ENCODE measurements at places on chromosomes 6 and 20.

DNA sequence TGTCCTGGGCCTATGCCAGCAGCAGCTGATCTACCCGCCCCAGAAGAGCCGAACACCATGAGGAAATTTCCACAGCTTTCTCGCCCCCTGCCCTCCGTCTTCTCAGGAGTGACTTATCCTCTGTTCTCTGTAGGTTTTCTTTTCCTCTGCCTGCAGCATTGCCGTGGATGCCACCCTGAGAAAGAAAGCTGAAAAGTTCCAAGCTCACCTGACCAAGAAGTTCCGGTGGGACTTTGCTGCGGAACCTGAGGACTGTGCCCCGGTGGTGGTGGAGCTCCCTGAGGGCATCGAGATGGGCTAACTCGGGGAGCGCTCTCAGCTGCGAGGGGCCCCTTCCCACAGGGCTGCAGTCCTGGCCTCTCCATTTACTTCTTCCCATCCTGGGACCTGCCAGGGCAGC, 19.2 kb downstream of the AAR2 start:
- DNase-seq: no peak

GRCh38 chr6:34441526-34441925, 15.7 kb upstream of the RPS10 start:
- DNase-seq: no peak

- DNase-seq: no peak
Observed at GRCh38 chr20:42690842-42691437, 498.8 kb downstream of the PTPRT start.

GRCh38 chr6:155646443-155646842, 190.8 kb upstream of the NOX3 start:
- no peak for DNase-seq

DNA sequence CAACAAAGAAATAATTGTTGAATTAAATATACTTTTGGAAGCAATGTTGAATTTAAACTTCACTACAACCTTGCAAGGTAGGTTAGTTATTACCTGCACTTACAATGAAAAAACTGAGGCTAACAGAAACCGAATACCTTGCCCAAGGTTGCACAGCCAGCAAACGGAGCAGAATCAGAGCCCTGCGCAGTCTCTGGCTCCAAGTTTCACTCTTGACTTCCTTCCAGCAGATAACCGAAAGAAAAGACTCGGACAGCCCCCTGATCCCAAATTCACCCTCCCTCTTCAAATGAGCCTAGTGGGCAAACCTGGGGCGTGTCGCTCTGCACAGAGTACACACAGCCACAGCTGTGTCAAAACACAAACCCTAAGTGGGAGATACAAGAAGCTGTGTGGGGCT, 72.1 kb upstream of the FOXQ1 start:
- no peak for DNase-seq

DNA sequence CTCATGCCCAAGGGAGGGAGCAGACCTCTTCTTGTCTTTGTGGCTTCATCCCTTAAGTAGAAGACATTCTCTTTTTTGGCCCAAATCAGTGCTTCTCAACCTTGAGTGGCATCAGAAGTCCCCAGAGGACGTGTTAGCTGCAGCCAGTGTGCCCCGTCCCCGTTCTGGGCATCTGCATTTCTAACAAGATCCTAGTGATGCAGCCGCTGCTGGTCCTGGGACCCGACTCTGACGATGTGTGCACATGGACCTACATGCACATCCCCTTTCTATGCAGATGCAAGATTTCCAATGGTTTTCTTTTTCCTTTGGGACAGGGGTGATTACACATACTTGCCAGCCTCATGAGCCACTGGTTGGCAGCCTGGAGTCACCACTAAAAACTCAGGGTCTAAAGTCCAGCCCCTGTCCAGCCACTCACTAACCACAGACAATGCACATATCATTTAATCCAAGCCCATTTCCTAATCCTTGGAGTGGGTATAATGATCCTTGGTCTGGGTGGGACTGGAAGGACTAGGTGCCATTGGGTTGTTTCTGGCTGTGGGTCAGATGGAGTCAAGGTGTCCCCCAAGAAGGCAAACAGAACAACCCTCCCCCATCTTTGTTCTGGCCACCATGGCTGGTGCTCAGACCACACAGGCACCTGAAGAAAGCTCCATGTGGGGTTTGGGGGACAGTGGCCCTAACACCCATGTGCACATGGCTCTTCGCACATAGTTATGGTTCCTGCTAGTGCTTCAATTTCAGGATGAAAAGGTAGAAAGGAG, 6.4 kb downstream of the ACSS1 start:
- no peak for DNase-seq

GRCh38 chr6:37482606-37483251, 17.0 kb downstream of the CCDC167 start:
- DNase-seq: no peak

DNA sequence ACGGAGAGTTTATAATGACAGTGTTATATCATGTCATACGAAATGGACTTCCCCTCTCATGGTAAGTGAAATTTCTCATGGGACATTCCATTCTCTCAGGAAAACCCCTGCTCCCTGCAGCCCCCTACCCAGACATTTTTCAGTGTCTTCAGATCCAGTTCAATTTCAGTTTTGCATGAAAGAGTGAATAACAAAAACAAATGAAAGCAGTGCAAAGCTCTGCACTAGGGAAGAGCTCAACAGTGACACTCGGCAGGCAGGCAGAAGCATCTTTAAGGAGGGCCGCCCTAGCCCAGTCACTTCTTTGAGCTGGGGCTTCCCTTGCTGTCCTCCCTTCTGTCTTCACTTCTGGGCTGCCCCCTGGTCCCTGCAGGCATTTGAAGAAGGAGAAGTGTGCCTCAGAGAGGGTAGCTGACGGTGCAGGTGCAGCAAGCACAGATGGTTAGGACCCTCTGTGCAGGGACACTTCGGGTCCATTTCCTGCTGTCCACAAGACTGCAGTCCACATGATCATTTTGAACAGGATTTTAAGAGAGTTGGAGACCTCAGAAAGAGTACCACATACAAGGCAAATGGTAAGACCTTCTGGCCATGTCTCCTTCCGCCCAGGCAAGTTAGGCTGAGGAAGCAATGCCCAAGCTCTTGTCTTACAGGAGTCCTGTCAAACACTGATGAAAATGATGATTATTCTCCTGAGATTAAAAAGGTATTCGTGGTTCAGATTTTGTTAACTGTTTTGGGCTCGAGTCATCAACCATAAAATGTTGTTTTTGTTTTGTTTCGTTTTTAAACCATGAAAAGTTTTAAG, 5.4 kb upstream of the DUSP22 start:
- no peak for DNase-seq

GRCh38 chr20:35776513-35777101, 4.8 kb downstream of the PHF20 start:
- no peak for DNase-seq

DNA sequence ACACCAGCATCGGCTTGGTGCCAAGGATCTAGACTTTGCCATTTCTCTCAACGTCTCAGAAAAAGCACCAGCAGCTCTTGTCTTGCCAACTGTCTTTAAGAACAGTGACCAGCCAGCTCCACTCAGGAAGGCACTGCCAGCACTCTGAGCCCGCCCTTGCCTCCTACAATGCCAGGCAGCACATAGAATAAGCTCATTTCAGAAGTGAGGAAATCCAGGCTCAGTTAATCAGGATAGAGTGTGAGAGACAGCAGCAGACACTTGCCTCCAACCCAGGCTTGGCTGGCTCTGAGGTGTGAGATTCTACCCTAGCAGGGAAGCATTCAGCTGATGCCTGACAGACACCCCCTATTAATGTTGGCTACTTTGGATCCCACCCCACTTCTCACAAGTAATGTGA, 4.3 kb upstream of the SYNDIG1 start:
- no peak for DNase-seq

- no peak for DNase-seq
Observed at GRCh38 chr6:67680297-67680932, 954.7 kb upstream of the ADGRB3 start.

DNA sequence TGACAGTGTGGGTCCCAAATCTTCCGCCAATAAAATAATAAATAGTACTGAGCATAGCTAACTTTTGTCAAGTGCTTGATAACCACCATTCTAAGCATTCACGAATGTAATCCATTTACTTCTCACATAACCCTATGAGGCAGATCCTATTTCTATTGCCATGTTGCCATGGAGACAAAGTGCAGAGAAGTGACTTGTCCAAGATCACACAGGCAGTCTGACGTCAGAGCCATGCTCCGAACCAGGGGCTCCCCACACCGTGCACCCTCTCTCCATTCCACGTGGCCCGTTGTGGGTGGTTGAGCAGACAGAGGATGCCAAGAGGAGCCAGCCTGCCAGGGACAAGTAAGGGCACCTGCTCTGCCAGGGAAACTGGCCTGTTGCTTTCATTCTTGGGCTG, 38.9 kb downstream of the CDH22 start:
- no peak for DNase-seq

GRCh38 chr20:2692036-2692885, at the start of gene EBF4:
EBF4 (plus strand) TSS chr20:2692780; CDS start chr20:2693646, 866 bp downstream.
- DNase-seq: no peak

GRCh38 chr20:53937929-53938367, 132.4 kb downstream of the BCAS1 start:
- DNase-seq: no peak

DNA sequence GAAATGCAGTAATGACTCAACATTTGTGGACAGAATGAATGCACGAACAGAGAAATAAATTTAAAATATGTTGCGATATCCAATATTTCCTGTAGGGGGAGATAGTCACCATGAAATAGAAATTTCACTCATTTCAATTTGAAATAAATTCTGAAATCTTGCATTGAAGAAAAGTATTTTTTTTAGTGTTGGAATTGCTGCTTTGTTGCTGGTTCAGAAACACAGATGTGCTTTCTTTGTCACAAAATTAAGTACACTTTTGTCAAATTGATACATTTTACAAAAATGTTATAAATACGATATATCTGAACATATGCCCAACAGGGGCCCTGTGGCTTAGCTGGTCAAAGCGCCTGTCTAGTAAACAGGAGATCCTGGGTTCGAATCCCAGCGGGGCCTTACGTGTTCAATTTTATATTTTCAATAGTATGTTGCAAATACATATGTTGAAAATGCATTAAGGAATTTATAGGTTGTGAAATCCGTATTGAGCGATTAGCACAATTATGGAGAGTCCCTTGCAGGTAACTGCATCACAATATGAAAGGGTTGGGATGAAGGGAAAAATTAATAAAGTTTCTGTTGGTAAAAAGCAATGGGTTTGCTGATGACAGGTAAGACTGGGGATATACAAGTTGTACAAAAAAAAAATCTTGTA, 85.4 kb upstream of the PRSS16 start:
- no peak for DNase-seq

DNA sequence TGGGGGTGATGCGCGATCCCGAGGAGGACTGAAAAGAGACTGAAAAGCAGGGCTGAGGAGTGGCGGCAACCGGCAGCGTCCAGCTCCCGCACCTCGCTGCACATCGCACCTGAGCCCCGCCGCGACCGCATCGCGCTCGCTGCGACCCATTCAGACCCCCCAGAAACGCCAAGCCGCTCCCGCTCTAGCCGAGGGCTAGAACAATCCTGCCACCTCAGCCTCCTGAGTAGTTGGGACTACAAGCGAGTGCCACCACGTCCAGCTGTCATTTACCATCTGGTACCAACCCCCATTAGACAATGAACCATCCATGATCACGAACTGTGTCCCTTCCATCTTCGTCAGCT, 33.2 kb downstream of the HLA-A start:
- no peak for DNase-seq

DNA sequence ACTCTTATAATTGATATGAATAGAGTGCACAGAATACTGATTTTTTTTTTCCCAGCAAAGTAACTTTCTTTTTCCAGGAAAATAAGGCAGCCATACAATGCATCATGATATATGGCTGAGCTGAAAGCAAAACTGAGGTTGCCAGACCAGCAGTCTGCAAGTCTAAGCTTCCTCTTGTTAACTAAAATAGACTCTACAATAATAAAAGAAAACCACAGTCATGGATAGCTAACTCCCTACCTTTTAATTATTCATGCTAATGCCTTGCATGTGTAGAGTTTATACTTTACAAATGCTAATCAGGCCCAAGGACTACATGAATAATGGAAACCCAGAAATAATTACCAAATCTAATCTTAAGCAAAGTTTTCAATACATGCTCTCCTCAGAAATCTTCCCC, 47.4 kb downstream of the MAP7 start:
- no peak for DNase-seq

DNA sequence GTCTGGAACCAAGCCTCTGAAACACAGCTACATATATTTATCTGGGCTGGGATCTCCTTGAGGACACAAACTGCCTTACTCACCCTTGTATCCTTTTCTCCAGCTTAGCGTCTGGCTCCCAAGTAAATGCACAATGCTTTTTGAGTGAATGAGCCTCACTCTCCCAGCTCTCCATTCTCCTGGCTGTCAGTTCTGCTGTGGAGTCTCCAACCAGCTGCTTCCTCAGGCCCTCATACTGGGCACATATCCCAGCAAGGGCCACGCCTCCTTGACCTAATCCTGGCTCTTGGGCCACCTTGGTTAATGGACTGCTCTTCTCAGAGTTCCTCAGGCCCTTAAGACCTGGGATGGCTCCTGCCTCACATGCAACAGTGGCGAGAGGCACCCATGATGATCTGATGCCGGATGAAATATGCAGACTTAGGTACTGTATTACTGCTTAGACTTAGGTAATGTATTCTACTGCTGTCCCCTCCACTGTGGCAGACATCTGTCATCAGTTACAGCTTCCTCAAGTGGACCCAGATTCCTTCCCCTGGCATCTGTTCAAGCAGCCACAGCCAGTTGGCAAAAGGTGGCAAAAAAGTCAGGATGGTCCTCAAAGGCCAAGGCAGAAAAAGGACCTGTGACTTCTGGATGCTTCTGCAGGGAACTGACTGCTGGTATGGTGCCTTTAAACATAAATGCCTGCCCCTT, 16.5 kb downstream of the SNHG17 start:
- no peak for DNase-seq

- no peak for DNase-seq
Observed at GRCh38 chr6:97133067-97133466, 149.9 kb downstream of the MMS22L start.

DNA sequence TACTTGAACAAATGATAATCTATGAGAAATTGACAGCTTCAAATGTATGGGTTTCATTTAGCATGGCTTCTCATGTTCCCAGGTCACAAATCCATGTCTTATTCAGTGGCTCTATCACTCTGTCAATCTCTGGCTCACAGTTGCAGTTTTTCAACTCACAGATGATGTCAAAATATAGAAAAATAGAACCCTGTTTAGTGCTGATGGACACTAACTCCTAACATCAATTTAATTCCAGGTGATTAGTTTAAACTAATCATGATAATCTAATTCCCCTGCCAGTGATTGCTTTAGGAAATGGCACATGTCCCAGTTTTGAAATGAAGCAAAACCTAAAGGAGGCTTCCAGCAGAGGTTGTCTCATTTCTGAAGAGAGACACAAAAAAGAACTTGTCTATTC, 13.0 kb downstream of the KHDC1 start:
- no peak for DNase-seq

- DNase-seq: no peak
Observed at GRCh38 chr6:106072501-106073090, 13.5 kb upstream of the PRDM1 start.

- no peak for DNase-seq
Observed at GRCh38 chr20:61515922-61516321, 263.9 kb downstream of the CDH4 start.

- DNase-seq: no peak
Observed at GRCh38 chr20:63073738-63074065, 66.9 kb upstream of the BHLHE23 start.

- DNase-seq: no peak
Observed at GRCh38 chr20:53222932-53223331, 250.8 kb downstream of the TSHZ2 start.

GRCh38 chr20:50067018-50067417, 45.9 kb downstream of the UBE2V1 start:
- DNase-seq: no peak
